Activated CD4-positive, alpha-beta T cell treated with anti-CD3 and anti-CD28 coated beads for 36 hours (primary cell): ENCODE measurements at places on chromosomes 7 and 10. TPM values are rescaled to one million over a fixed set of nuclear protein-coding genes. Genes with fewer than 3 reads are reported as not detected.

Gene AKR1C8
- total RNA-seq = not detected

Gene NODAL
- not detected for total RNA-seq

Gene SFRP4
- total RNA-seq = not detected

Gene STEAP2
- total RNA-seq = not detected

Gene ZNF804B
- not detected for total RNA-seq

Gene ACSM6
- not detected for total RNA-seq

Gene GJD4
- total RNA-seq = not detected

Gene TAS2R3
- total RNA-seq = 0.69 TPM

Gene PDE6C
- not detected for total RNA-seq

Gene MYPN
- total RNA-seq = not detected

- no peaks in the 10 kb centered on the region for H3K27me3 ChIP-seq
- no peaks in the 10 kb centered on the region for H3K36me3 ChIP-seq
- H3K27ac ChIP-seq = peak overlapping the region; percentile 10
- H3K4me3 ChIP-seq = no peak overlapping the region
Observed at GRCh38 chr10:119620241-119621077, 23.7 kb upstream of the TIAL1 start.

- peak overlapping the region; percentile 76 for H3K4me3 ChIP-seq
- peak; percentile 35 for DNase-seq
- peaks cover 50% of the 10 kb centered on the region for H3K27me3 ChIP-seq
Observed at GRCh38 chr7:21543528-21544302, 876 bp downstream of the DNAH11 start.

DNA sequence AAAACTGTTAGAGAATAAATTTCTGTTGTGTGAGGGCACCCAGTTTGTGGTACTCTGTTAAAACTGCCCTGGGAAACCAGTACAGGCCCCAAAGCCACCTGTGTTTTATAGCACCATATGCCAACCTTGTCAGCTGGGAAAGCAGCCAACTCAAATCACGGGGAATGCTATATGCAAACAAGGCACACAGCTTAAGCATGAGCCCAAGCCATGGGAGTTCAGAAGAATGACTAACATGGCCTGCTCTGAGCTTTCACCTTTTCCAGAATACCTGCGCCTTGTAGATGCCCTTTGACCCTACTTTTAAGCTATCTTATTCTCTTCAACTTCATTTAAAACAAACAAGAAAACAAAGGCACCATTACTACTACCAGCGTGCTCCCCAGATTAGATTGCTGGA lies 5.5 kb upstream of the SLC25A13 start:
- peaks cover 18% of the 10 kb centered on the region for H3K4me1 ChIP-seq
- no peak overlapping the region for H3K4me3 ChIP-seq
- H3K27me3 ChIP-seq = peaks cover 2% of the 10 kb centered on the region
- H3K36me3 ChIP-seq = no peaks in the 10 kb centered on the region

DNA sequence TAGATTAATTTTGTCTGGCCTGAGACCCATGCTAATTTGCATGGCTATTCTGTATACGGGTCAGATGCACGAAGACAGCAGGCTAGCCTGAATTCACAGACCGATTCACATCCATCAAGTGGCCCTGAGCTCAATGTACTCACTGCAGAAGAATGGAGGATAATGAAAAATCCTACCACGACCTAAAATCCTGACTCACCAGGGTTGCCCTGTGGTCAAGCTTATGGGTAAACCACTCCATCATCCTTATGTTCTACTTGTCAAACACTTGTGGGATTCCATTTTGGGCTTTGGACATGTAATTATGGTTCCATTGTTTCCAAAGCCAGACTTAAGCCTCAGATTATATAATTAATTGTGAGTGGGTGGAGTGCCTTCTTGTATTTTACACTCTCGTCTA lies 110.4 kb upstream of the ZNF438 start:
- H3K4me3 ChIP-seq = no peak overlapping the region
- no peaks in the 10 kb centered on the region for H3K27me3 ChIP-seq
- H3K27ac ChIP-seq = no peak overlapping the region
- H3K4me1 ChIP-seq = peaks cover 18% of the 10 kb centered on the region

DNA sequence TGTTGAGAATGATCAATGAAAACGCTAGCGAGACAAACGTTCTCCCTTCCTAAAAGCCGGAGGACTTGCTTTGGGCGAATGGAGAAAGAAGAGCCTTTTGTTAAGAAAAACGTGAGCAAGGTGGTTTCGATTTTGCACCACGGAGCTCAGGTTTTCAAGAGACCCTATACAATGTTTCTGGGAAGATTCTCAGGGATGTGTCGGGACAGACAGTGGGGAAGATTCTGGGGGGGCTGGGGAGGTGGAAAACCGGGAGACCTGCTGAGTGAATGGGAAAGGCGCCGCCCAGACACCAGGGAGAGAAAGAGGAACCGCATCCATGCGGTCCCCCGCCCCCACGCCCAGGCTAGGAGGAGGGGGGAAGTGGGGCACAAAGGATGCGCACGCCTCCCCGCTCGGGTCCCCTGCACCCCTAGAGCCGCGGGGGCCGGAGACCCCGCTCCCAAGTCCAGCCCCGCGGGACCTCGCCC lies 745 bp downstream of the YWHAG start:
- peak overlapping the region; percentile 93 for H3K27ac ChIP-seq
- peaks cover 42% of the 10 kb centered on the region for H3K36me3 ChIP-seq
- H3K27me3 ChIP-seq = no peaks in the 10 kb centered on the region
- DNase-seq = peak; percentile 73
- H3K4me3 ChIP-seq = peak overlapping the region; percentile 99

GRCh38 chr7:6188389-6188788 lies 84.0 kb downstream of the CYTH3 start:
- no peak for DNase-seq
- H3K4me3 ChIP-seq = no peak overlapping the region
- H3K36me3 ChIP-seq = no peaks in the 10 kb centered on the region
- no peaks in the 10 kb centered on the region for H3K27me3 ChIP-seq
- H3K4me1 ChIP-seq = no peaks in the 10 kb centered on the region

- H3K36me3 ChIP-seq = no peaks in the 10 kb centered on the region
- H3K27me3 ChIP-seq = peaks cover 30% of the 10 kb centered on the region
- no peak overlapping the region for H3K4me3 ChIP-seq
- no peak overlapping the region for H3K27ac ChIP-seq
- no peaks in the 10 kb centered on the region for H3K4me1 ChIP-seq
- no peak for DNase-seq
Observed at GRCh38 chr7:148241700-148242293, 348.8 kb upstream of the C7orf33 start.

DNA sequence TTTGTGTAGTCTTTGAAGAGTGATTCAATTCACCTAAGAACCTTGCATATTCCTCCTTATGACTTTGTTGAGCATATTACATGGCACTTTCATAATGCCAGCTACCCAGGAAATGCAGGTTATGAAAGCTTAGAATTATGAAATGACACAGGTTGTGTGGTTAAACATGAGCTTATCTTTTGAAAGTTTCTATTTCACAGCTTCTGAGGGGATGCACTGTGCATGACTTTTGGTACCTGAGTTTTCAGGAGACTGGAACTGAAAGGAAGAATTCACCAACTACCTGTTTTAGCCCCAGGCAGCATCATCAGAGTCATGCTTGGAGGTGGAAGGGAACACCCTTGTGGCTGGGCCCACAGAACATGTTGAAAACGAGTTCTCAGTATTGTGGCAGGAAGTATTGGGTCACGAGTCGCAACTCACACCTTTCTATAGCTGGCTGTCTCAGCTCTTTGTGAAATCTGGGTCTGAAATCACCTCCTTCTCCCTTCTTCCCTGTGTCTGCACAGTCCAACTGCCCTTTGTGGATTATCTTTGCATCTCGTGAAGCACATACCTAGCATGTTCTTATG lies 228.2 kb downstream of the PTEN start:
- H3K27me3 ChIP-seq = peaks cover 32% of the 10 kb centered on the region
- H3K4me3 ChIP-seq = no peak overlapping the region
- H3K27ac ChIP-seq = peak overlapping the region; percentile 55
- peak; percentile 87 for DNase-seq
- H3K36me3 ChIP-seq = no peaks in the 10 kb centered on the region
- H3K4me1 ChIP-seq = peaks cover 33% of the 10 kb centered on the region

DNA sequence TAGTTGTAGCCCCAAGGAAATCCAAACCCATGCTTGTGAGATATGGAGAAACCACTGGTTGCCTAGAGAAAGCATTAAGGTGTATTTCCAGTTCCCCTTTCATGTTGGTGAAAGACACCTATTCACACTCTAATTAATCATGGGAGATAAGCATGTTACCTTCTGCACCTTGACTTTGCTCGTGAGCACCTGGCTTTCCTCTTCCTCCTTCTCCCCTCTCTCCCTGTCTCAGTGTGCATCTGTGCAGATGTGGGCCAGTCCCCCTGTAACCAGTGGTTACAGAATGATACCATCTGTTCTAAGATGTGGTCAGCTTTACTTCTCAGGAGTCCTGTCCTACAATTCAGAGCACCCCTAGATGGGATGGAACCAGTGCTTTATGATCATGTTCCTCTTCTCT lies 160.6 kb downstream of the LCOR start:
- H3K4me3 ChIP-seq = no peak overlapping the region
- peaks cover 9% of the 10 kb centered on the region for H3K4me1 ChIP-seq
- no peaks in the 10 kb centered on the region for H3K36me3 ChIP-seq
- no peak for DNase-seq
- no peak overlapping the region for H3K27ac ChIP-seq

- H3K27ac ChIP-seq = no peak overlapping the region
- no peak for DNase-seq
- H3K4me1 ChIP-seq = no peaks in the 10 kb centered on the region
- H3K27me3 ChIP-seq = no peaks in the 10 kb centered on the region
Observed at GRCh38 chr10:11882646-11883375, 59.7 kb downstream of the PROSER2 start.

DNA sequence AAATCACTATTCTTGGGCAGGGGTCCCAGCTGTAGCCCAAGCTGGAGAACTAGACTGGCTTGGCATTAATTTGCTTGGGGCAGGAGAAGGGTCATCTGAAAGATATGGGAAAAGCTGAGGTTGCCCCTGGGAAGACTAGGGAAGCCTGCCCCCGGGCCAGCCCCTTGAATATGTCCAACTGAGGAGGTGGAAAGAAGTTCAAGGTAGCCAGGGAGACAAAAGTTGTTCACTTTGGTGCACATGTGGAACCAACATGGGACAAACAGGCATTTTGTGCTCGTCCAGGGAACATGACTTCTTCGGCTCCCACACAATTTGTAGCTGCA lies 1.4 kb upstream of the LRRC61 start:
- H3K36me3 ChIP-seq = peaks cover 36% of the 10 kb centered on the region
- peak overlapping the region; percentile 91 for H3K4me3 ChIP-seq
- H3K27ac ChIP-seq = peak overlapping the region; percentile 97

DNA sequence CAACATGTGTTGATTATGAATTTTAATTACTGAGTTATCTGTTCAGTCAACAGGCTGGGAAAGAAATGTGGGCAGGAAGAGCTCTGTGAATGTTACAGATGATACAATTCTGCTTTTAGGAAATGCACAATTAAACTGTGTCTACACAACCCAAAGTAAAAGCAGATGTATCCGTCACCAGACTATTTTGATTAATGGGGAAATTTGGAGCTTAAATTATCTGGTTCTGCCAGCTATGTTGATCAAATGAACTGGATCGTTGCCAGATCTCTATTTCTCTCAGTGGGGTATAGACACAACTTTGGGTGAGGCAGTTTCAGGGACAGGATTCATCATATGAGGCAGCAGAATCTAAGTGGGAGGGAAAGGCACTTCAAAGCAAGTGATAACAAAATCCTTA lies 136.5 kb downstream of the NEUROD6 start:
- H3K36me3 ChIP-seq = no peaks in the 10 kb centered on the region
- H3K4me3 ChIP-seq = no peak overlapping the region
- peaks cover 4% of the 10 kb centered on the region for H3K27me3 ChIP-seq

DNA sequence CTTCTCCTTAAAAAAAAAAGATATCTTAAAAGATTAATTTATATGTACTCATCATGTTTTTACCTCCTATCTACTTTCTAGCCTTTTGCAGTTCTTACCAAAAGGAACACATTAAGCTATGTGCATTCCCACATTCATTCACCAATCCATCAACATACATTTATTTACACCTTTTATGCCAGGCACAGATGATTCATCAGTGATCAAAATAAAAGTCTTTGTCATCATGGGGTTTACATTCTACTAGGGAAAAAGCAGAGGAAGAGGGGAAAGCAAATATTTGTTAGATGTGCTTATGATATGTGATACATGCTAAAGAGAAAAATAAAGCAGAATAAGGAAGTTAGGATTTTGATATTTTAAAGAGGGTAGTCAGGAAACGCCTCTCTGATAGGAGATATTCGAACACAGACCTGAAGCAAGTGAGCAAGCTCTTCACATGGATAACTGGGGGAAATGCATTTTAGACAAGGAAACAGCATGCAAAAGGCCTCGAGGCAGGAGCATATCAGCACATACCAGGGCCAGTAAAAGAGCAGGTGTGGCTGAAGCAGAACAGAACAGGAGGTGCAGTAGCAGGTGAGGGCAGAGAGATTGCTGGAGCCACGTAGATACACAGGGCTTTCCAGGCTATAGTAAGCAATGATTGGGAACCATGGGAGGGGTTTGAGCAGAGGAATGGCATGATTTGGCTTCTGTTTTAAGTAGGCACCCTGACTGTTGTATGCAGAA lies 67.4 kb downstream of the REEP3 start:
- no peak overlapping the region for H3K4me3 ChIP-seq
- no peak for DNase-seq
- peaks cover 2% of the 10 kb centered on the region for H3K36me3 ChIP-seq
- no peaks in the 10 kb centered on the region for H3K4me1 ChIP-seq
- no peak overlapping the region for H3K27ac ChIP-seq
- H3K27me3 ChIP-seq = no peaks in the 10 kb centered on the region

DNA sequence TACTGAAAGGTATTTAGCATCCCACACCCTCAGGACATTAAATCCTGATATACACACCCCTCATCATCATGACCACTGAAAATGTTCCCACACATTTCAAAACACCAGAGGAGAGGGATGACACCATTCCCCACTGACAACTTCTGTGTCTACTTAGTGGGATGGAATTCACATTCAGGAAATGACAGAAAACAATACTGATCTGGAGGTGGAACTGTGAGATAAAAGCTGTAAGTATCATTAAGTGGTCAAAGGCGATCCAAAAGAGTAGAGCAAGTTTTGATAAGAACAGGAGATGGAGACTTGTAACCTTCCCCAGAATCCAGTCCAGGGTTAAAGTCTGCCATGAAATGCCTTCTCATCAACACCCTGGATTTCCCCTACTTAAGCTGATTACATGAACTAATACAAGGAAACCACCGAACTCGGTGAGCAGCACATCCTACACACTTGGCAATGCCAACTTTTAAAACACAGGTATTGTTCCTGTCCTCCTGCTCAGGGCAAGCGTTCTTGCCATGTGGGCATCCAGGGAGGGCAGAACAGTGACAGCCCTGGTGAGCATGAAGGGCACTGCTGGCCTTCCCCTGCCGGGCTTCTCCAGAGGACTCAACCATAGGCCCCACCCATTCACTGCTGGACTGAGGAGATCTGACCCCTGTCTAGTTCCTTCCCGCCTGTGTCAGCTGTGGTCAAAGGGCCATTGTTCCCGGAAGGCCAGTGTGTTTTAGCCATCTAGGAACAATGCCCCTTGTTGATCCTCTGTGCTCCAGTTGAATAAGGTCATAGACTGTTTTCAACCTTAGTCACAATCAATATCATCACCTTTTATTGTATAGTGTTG lies 85.0 kb downstream of the SGMS1 start:
- DNase-seq = peak; percentile 50
- peaks cover 85% of the 10 kb centered on the region for H3K4me1 ChIP-seq
- H3K4me3 ChIP-seq = no peak overlapping the region
- peaks cover 4% of the 10 kb centered on the region for H3K36me3 ChIP-seq
- H3K27ac ChIP-seq = peak overlapping the region; percentile 89

GRCh38 chr10:98664329-98665042 lies 217.8 kb upstream of the HPS1 start:
- peaks cover 2% of the 10 kb centered on the region for H3K36me3 ChIP-seq
- DNase-seq = peak; percentile 49
- no peak overlapping the region for H3K27ac ChIP-seq
- peaks cover 25% of the 10 kb centered on the region for H3K27me3 ChIP-seq
- H3K4me1 ChIP-seq = no peaks in the 10 kb centered on the region
- no peak overlapping the region for H3K4me3 ChIP-seq
